Hematopoietic multipotent progenitor cell treated with erythropoietin and hydrocortisone succinate and interleukin-3 and kit ligand, for 6 days (in vitro differentiated cells): ENCODE measurements at places on chromosomes 2 and 18.
A peak's percentile ranks its signal among the peaks of the same experiment; 100 is the strongest.

GRCh38 chr2:72271766-72272641 lies 124.3 kb upstream of the CYP26B1 start:
- no peak for DNase-seq

GRCh38 chr18:77049938-77050337 lies 82.6 kb downstream of the MBP start:
- no peak for DNase-seq

- no peak for DNase-seq
Measured at GRCh38 chr2:239506101-239506857, 105.5 kb upstream of the HDAC4 start.

DNA sequence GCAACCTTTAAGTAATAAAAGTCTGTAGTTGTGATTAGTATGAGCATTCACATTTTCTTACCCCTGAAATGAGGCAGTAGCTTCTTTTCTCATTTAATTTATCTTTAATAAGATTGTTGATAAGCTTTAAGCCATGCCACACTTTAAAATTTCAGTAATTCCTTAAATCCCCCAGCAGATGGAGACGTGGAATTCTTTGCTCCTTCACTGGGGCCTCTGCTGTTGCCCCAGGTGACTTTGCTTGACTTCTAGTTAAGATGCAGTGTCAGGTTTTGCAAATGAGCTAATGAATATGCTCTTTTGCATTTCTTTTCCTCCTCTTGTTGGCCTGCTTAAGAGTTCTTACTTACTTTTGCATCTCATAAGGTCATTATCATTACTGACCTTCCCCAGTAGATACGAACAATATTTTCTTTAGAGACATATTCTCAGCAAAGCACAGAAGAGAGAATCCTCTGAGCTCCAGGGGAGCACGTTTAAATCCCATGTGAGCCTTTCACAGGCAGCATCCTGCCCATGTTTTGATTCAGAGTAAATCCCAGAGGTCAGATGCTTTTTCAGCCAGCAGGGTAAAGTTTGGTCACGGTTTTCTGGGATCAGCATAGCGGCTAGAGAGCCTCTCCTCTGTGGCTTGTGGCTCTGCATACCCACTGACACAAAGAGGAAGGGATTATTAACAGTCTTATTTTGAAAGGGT lies 222.9 kb downstream of the PTPRM start:
- DNase-seq: peak; percentile 18

DNA sequence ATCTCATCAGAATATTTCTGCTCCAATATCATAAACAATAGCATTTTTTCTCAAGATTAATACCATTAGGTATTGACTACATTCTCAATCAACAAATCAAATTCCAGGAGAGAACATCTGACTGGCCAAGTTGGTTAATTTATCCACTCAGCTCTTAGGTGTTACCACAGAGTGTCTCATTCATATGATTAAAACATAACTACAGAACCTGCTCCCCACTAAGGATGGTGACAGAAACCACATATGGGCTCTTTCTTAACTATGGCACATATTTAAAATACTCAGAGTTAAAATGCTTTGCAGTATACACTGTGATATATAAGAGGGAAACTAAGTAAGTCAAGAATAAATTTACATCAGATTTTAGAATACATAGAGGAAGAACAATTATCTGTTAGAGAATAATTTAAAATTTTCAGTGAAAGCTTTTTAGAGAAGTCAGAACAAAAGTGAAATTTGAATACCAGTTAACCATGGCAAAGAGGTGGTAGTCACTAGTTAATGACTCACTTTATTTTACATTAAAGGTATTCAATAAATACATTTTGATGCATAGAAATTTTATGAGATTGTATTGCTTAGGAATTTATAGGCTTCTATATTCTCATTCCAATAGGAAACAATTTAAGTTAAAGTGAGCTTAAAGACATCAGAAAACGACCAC lies 1120.8 kb upstream of the TMEFF2 start:
- no peak for DNase-seq

DNA sequence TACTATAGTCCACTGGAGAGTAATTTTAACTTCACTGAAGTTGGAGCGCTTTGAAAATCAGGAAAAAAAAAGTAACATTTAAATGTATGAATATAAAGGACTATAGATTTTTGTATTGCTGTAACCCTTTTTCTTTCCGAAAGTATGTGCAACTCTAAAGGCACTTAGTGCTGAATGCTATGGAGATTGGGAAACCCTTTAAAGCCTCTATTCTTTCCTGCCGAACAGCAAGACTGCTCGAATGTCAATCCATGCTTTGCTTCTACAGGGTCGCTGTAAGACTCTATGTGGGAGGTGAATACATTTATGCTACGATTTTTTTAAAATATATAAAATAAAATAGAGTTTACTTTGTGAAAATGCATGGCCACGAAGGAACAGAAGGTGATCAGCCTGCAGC lies 825 bp downstream of the GRB14 start:
- DNase-seq: no peak
